ENCODE measurements at places on chromosomes 12 and 14. TPM values are rescaled to one million over a fixed set of nuclear protein-coding genes. Genes with fewer than 3 reads are reported as not detected.
A peak's percentile ranks its signal among the peaks of the same experiment; 100 is the strongest.

GRCh38 chr12:98646294-98647090 lies 1.4 kb downstream of the APAF1 start:
- DNase-seq = no peak

DNA sequence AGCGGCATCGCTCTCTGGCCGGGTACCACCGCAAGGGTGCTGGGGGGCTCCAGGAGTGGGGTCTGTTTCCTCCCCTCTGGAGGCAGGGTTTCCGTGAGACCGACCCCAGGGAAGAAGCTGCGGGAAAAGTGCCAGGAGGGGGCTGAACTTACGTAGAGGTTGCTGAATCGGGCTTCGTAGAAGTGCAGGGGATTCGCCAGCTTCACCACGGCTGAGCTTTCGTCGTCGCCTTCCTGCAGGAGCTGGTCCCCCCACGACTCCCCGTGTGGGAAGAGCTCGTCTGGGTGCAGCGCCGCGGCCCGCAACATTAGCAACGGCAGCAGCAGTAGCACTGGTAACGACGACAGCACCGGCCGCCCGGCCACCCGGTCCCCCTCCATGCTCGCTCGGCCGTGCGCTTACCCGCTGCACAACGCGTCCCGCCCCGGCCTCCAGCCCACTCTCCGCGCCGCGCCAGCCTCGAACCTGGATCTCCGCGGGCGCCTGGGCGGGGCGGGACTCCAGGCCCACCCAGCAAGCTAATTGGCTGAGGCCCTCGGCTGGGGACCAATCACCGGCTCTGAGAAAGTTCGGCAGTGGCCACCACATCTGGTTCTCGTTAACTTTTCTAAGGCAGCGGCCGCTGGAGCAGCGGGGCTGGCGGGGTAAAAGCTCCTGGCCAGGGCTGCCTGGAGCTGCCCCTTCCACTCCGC lies at the start of gene NID2:
Gene NID2 (minus strand): TSS at position 445 of the 692 bp plus-strand sequence. CDS start 65 bp downstream, at position 380.
- DNase-seq = peak; percentile 91

DNA sequence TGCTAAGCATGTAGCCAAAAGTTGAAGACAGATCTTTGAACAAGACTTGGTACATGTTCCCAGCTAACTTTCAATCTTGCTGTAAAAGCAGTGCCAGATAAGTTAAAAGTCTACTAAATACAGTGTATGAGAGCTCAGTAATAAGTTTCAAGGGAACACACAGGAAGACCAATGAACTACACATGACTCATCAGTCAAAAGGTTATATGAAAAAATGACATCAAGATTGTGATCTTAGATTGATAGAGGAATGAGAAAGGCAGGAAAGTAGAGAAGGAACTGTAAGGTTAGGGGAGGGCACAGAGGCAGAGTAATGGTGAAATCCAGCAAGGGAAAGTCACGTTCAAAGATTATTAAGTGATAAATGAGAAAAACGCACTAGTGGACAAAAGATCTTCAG lies 249.9 kb upstream of the FLRT2 start:
- DNase-seq = no peak

DNA sequence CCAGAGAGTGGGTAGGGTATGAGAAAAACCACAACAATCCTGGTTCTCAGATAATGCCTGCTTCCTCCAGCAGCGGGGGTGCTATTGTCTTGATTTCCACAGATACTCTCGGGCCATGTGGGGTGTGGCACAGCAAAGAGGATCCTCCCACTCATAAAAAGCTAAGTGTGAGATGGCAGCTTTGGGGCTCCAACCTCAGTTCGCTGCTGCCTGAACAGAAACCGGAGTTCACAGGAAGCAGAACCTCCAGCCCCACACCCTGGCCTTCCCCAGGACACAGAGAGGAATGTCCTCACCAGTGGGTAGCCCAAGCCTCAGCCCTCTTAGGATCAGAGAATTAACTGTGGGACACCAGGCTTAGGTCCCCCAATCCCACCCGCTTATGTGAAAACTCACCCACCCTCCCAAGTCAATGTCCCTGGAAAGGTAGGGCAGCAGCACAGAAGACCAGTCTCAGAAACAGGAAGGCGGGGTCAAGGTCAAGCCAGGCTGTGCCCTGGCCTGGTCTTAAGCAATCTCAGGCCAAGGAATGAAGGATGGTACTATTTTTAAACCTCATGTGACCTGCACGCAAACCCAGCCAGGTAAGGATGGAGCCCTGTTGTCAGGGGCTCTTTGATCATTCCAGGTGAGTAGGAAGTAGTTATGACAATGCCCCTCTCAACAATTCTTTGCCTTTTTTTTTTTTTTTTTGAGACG lies 9.0 kb downstream of the KCTD10 start:
- DNase-seq = no peak

The ADGRD1 gene
- 99.5 TPM for total RNA-seq

Measured in left ventricle myocardium inferior (tissue), 1 donor.